ENCODE measurements at places on chromosomes 5 and 9.

DNA sequence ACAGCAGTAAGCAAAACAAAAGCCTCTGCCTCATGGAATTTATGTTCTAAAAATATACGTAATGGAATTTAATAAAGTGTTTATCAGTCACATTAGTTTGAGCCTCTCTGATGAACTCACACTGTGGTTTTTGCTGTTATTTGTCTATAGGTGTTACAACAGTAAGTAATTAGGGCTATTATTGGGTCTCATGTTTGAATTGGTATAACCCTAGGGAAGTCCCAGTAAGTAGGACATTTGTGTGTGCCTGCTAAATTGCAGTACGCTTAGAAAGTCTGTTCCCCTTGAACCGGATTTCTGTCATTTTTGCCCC lies 197.6 kb downstream of the NR3C1 start:
- DNase-seq: no peak

- no peak for DNase-seq
Observed at GRCh38 chr5:10700516-10700915, 60.5 kb downstream of the DAP start.

GRCh38 chr9:34163434-34163833 lies 15.4 kb upstream of the UBAP1 start:
- DNase-seq: peak; percentile 67

DNA sequence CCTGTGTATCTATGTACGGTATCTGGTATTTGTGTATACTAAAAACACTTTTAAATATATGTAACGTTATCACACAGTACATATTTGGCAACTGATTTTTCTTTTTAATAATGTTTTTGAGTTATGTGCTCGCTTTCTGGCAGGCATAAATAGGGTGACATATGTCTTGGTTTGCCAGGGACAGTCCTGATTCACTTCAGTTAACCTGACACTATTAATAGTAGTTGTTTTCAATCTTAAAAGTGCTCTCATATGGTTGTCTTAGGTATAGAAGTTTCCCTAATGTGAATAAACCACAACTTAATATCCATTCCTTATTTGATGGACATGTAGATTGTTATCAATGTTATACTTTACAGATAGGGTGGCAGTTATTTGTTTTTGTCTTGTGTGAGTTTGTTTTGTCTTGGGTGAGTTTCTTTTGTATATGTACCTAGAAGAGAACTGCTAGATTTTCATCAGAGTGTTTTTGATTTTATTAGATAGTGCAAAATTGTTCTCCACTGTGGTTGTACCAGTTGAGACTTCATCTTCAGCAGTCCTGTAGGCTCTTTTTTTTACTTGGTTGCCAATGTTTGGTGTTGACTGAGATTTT lies 7.9 kb downstream of the G3BP1 start:
- no peak for DNase-seq

DNA sequence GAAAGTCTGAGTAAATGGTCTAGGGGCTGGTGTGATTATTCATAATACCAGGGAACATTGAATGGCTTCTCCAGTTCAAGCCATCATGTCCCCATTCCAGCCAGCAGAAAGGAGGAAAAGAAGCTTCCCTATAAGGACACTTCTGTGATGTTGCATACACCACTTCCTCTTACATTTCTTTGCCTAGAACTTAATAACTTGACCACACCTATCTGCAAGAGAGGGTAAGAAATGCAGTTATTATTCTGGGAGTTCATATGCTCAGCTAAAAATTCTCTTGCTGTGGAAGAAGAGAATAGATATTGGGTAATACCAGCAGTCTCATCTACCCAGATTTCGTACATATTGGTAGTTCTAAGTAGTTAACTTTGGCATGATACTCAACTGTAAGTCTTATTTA lies 166.1 kb downstream of the SLC28A3 start:
- DNase-seq: no peak

DNA sequence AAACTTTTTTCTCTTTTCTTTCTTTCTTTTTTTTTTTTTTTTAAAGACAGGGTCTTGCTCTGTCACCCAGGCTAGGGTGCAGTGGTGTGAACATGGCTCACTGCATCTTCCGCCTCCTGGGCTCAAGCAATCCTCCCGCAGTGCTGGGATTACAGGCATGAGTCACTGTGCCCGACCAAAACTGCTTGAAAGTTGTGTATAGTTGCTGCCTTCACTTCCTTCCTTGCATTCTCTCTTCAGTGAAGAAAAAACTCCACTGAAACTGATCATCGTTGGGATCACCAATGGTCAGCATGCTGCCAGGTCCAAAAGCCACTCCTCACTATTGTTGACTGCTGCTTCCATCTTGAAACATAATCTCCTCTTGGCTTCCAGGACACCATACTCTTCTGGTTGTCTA lies 66.6 kb upstream of the CTNNA1 start:
- DNase-seq: no peak

GRCh38 chr5:177601577-177602457 lies 1.9 kb downstream of the B4GALT7 start:
- DNase-seq: no peak

DNA sequence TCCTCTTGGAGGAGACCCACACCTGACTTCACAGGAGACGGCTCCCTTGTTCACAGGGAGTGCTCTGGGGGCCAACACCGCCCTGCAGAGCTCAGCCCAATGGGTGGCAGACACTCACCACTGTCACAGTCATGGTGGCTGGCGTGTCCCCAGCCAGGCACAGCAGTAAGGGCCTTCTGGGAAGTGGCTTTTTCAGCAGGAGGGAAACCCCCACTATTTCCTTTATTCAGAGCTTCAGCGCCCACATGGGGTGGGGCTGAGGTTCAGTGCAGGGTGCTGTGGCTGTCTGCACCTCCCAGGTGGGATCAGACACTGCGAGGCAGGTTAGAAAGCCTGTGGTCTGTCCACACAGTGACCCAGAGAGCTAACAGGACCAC lies 3.6 kb upstream of the SNAPC4 start:
- DNase-seq: no peak

DNA sequence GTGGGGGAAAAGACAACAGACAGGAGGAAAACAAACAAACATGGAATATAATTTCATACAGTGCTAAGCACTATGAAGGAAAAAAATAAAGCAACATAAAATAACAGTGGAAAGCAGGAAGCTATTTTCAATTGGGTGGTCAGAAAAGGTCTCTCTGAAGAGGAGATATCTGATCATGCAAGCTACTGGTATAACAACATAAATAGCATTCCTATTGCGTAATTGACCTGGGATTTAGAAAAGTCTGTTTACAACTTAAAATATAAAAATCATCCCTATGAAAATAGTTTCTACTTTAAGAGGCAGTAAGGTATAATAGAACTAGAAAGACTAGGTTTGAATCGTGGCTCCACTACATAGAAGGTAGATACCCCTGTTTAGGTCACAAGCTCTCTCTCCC lies 61.4 kb downstream of the FBXW11 start:
- no peak for DNase-seq

GRCh38 chr9:37667706-37668105 lies 17.0 kb downstream of the FRMPD1 start:
- no peak for DNase-seq

- DNase-seq: no peak
Observed at GRCh38 chr9:92968081-92968480, 20.8 kb downstream of the FGD3 start.

- no peak for DNase-seq
Observed at GRCh38 chr5:141772281-141772680, 90.3 kb upstream of the ARAP3 start.

DNA sequence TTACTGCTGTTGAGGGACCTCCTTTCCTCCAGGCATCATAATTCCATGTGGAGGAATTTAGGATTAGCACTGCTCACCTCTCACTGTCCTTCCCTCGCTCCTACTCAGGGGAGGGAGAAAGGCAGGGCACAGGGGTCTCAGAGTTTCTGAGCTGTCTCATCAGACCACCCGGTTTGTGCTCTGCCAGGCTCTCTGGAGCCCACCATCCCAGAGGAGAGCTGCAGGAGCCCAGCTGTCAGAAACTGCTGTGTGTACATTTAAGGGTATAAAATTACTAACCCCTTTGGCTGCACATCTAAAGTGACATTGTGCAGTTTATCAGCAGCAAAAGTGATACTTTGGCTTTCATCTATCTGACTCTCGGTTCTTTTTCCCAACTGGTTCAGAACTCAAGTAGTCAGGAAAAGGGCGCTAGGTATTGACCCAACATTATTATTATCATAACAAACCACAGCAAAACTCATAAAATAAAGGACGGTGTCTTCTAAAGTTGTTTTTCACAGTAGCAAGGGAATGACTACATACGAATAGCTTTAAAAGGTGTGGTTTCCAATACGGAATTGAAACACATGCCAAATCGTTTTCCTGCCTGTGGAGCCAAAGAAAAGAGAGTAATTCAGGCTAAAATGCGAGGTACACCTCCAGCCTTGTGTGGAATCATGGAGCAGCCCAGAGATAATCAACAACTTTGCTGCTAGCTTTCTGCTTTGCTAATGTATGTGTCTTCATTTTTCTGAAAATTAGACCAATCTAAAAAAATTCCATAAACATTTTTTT lies 348.1 kb downstream of the TMEM167A start:
- DNase-seq: no peak

All from RWPE1 (cell line).